Left hindlimb (tissue), 1 donor: ENCODE measurements at places on chromosomes 5 and 9.

DNA sequence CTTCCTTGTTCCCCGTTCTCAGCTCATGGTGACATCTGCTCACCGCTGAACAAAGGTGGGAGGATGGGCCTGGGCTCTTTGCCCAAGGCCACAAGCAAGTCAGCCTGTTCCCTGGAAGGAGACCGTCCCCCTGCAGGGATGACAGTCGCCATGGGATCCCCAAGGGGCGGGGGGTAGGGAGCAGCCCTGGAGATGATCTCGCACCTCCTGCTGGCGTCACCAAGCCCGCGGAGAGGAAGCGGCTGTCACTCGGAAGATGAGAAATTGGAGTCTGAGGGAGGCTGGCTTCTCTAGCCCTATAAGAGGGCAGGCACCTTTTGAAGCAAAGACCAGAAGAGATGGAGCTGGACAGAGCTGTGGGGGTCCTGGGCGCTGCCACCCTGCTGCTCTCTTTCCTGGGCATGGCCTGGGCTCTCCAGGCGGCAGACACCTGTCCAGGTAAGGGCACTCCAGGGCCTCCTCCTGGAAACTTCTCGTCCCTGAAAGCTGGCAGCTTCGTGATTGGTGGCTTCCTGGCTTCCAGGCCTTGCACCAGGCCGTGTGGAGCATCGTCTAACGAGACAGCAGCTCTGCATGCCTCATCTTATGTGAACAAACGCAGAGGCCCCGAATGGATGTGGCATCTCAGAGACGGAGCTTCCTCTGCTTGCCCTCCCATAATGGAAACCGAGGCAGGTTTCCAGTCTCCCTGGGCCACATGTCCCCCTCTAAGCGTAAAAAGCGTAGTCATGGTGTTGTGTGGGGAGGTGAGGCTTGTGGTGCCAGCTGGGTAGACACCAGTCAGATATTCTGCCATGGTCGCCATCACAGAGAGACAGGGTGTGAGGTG is at the start of gene FCN2:
FCN2 (plus strand) TSS at position 327 of the 829 bp plus-strand sequence; CDS start at position 339, 12 bp downstream.
- DNase-seq = no peak

GRCh38 chr9:14318361-14318760 is 4.4 kb upstream of the NFIB start:
- DNase-seq = no peak

DNA sequence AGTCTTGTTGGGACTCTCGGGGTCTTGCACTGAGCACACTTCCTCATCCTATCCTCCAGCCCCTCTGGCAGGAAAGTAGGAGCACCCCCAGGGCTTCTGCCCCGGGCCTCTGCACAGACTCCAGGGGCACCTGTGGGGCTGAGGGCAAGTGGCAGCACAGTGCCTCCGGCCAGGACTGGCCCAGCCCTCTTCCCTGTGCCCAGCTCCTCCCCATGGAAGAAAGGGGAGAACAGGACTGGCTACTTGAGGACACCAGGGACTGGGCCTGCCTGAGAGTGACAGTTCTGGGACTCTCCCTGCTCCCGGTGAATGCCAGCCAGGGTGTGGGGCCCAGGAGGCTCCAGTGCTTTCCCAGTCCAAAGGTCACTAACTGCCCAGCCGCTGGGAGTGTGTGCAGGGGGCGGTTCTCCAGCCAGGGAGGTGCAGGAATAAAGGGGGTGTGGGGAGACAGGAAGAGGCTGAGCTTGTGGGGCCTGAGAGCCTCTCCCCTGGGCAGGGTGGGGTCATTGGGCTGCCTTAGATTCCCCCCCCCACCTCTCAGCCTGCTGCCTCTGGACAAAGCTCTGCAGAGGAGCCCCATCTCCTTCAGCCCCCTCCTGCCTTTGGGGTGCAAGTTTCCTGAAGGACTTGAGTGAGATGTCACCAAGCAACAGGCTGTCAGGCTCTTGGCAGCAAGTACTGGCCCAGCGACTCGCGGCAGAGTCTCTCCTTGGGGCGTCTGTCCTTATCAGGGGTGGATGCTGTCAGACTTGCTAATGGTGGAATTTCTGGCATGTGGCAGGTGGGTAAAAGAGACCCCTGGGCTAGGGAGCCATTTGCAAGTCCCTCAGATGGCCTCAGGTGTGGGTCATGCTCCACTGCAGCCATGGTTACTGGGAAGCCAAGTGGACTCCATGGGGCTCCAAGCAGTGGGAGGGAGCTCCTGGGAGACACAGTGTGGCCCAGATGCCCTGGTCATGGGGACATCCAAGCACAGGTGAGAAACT is 19.1 kb upstream of the JADE2 start:
- no peak for DNase-seq

- no peak for DNase-seq
These were observed 72.5 kb upstream of the MAP1B start for GRCh38 chr5:72034770-72035169.
